ENCODE measurements at places on chromosomes 6 and 20.

DNA sequence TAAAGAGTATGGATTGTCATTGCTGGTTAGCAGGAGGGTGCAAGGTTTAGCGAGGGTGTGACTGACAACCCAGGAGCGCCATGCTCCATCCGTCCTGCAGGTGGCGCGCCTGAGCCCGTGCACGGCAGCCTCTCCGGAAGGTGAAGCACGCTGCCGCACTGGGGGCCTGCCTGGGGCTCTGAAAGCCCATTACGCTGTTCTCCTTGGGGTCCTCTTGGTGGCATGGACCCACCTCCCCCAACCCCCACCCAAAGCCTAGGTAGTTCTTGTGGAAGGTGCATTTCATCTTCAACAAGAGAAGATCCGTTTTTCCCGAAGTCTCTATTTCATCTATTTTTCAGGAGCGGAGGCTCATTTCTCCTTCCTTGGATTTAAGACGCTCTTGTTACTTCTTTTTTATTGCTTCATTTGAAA lies 197.4 kb upstream of the KCNG1 start:
- DNase-seq = peak; percentile 65

GRCh38 chr20:59696476-59696875 lies 92.1 kb downstream of the PHACTR3 start:
- no peak for DNase-seq

- DNase-seq = peak; percentile 33
These were observed at the start of gene NRSN2 for GRCh38 chr20:346640-347316. TSS of gene NRSN2 (plus strand) at chr20:347111. CDS start at chr20:349644, 2,533 bp downstream.

GRCh38 chr6:148407372-148407771 lies 64.7 kb downstream of the SASH1 start:
- no peak for DNase-seq

DNA sequence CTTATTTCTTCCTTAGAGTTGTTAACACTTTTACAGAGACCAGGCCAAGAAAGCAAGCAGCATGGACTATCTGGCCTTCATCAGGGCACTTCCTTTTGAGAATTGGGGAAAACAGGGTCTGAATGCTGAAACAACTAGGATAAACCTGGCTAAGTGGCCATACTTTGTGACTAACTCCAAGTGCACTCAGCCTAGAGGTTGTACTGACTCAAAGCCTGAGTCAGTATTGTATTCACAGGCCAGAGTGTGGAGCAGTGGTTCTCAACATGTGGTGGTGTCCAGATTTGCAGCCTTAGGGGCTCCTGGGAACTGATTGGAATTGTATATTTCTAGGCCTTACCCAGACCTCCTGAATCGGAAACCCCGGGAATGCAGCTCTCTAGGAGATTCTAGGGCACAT lies 20.1 kb downstream of the SEC23B start:
- DNase-seq = no peak

GRCh38 chr20:1802385-1803060 lies 92.7 kb upstream of the SIRPA start:
- DNase-seq = peak; percentile 40

DNA sequence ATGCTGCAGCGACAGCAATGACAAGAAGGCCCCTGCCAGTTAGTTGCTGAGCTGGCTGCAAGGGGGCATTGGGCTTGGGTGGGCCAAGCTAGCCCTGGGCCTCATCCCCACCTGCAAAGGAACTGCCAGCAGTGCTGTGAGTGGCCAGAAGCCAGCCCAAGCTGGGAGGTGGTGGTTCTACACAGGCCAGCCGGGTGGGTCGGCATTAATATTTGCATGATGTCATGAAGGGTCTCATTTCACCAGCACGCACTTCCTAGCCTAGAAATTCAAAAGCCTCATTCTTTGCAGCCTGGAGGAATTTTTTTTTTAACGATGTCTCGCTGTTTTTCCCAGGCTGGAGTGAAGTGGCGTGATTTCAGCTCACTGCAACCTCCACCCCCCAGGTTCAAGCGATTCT lies 62.0 kb downstream of the IYD start:
- DNase-seq = no peak

DNA sequence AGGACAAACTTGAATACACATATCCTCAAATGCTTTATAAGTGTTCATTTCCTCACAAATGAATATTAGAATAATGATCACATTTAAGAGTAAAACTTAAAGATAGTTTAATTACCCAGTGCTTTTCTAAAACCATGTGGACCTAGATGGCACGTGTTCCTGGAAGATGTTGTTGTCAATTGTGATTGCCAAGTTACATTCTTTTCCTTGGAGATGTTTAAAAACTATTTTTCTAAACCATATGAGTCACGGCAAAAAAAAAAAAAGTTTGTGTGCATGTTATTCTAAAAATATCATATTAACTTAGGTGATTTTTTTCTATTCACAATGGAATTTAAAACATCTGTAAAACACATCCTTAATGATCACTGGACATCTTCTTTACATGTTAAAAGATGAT lies 51.1 kb downstream of the RCAN2 start:
- no peak for DNase-seq

DNA sequence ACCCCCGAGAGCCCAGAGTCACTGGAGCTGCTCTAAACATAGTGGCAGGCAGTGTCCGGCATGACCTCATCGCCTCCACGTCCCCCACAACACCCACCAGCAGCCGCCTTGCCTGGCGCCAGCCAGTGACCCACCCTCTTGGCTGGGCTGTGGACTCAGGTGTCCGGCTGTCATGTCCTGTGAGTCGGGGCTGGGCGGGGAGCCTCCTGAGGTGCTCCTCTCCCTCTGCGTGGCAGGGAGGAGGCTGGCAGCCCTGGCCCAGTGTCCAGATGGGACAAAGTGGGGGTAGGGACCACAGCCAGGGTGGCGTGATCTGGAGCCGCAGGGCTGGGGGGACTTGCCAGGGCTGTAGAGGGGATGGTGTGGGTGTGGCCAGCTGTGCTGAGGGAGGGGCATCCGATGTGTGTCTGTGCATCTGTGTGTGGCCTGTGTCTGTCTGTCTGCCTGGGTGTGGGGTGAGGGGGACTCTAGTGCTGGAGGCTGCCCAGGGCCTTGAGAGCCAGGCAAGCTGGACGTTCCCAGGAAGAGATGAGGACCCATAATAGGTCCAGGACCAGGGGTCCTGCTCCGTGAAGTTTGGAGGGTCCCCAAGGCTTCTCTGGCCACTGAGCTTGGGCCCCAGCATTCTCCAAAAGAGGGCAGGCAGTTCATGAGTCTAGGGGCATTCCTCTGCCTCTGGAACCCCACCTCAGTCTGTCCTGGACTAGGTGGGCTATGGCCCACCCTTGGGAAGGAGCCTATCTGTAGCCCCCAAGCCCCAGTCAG lies 2.3 kb upstream of the SOX18 start:
- DNase-seq = no peak

DNA sequence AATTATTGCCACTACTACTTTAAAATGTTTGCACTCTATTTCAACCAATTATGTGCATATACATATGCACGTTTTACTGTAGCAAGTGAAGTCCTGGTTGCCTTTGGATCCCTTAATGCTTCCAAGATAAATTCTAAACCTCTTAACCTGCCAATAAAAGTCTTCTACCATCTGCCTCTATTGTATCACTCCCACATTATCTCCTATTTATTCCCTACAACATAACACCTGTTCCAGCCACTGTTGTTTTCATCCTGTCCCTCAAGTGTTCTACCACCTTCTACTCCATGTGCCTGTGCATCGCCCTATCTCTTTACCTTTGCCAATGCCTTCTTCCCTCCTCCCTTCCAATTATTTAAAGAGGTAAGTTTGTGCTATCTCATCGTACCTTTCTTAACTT lies 499.0 kb upstream of the RNF217 start:
- DNase-seq = no peak

DNA sequence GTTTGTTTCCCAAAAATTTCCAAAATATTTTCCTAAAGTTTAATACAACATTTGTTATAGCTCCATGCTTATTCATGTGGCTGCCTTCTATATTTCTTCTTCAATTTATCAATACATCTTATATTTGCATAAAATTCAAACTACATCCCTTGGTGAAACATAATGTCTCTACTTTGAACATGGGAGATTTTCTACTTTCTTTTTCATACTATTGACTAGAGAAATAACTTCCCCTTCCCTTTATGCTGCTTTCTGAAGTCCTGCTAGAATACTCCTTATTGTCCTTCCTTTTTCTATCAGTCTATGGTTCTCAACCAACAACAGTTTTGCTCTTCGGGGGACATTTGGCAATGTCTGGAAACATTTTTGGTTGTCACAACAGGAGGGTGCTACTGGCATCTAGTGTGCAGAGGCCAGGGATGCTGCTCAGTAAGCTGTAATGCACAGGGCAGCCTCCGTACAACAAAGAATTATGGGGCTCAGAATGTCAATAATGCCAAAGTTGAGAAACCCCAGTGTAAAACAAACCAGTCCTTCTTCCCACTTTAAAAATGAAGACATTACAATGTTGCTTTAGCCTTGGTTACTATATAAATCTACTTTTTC lies 29.9 kb downstream of the MKKS start:
- no peak for DNase-seq

GRCh38 chr6:113594726-113595125 lies 262.4 kb upstream of the MARCKS start:
- no peak for DNase-seq

DNA sequence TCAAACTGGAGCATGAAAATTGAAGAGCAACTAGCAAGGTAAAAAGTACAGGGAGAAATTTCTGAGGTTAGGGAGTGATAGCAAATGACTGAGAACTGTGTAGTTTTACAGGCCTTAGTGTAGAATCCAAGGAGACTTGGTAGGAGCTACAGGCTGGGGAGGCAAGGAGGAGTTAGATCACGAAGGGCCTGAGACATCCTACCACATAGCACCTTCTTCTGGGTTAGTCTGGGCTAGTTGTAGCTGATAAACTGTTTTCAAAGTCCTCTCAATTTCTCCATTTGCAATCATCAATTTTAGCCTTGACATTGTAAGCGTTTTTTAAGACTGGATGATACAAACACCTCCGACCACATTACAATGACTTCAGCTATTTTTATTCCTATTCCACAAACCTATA lies 209.7 kb downstream of the TMEM200A start:
- DNase-seq = no peak

- no peak for DNase-seq
These were observed 96.8 kb downstream of the PSMG4 start for GRCh38 chr6:3355358-3356055.

- peak; percentile 73 for DNase-seq
These were observed 1.2 kb downstream of the MTCH1 start for GRCh38 chr6:36984581-36985416.

GRCh38 chr20:22491194-22491505 lies 93.2 kb downstream of the FOXA2 start:
- DNase-seq = no peak

DNA sequence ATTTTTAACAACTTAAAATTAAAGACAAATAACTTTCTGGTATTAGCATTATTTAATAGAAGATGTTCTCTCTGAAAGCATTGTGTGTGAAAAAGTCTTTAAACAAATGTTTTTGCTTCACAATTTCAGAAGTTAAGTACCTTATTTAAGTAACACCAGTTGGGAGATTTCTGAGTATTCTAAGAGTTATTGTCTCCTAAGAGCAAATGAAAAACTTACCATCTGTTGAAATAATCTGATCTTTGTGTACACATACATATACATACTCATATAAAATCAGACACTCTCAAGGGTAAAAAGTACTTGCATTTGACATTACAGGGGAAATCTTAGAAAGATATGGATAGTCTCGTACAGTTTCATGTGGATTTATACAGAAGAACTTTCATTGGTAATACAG lies 2.4 kb downstream of the BTBD3 start:
- no peak for DNase-seq

DNA sequence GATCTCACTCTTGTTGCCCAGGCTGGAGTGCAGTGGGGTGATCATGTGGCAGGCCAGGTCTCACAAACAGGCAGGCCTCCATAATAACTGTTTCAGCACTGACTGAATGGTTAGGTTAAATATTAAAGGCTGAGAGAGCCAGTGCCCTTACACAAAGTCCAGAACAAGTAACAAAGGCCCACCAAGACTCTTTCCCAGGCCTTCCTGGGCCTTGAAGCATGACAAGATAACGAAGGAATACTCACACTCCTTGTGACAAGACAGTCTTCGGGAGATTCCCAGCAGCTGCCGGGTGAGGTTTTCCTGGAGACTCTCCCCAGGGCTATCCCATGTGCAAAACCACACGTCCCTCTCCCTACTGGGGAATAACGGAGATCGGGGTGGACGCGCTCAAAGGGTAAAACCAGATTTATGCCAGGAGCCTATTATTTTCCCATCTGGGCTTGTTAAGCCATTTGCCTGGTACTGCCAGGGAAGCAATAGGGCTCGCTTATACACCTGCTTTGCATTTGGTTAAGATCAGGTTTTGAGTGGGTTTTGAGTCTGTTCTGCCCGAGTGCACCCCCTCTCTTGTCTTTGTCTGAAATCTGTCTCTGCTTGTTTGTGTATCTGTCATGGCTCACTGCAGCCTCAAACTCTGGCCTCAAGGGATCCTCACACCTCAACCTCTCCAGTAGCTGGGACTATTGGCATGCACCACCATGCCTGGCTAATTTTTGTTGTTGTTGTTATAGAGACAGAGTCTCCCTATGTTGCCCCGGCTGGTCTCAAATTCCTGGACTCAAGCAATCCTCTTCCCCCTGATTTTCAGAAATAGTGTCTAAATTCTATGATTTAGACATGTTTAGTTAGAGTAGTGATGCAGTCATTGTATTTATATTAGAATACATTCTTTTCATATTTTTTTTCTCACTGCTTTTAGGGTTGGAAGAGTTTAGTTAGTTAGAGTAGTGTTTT lies 1.4 kb upstream of the ENPP3 start:
- DNase-seq = no peak

GRCh38 chr6:30555816-30556065 lies 548 bp downstream of the GNL1 start:
- no peak for DNase-seq

DNA sequence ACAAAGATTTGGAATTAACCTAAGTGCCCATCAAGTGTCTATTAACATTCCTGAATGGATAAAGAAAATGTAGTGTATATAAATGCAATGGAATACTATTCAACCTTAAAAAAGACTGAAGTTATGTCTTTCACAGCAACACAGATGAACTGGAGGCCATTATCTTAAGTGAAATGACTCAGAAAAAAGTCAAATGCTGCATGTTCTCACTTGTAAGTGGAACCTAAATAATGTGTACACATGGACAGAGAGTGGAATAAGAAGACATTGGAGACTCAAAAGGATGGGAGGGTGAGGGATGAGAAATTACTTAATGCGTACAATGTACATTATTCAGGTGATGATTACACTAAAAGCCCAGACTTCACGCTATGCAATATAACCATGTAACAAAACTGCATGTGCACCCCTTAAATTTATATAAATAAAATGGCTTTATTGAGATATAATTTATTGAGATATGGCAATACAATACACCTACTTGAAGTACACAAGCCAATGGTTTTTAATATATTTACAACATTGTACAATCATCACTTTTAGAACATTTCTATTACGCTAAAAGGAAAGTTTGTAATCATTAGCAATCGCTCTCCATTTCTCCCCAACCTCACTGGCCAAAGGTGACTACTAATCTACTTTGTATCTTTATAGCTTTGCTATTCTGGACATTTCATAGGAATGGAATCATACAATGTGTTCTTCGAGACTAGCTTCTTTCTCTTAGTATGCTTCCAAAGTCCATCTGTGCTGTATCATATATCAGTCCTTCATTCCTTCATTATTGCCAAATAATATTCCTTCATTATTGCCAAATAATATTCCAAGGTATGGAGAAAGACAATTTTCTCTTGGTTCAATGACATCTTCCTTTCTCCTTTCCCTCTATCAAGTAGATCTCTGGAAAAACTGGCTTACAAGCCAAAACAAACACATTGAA lies 5.8 kb downstream of the STX7 start:
- no peak for DNase-seq

All from activated CD4-positive, alpha-beta T cell treated with anti-CD3 and anti-CD28 coated beads, Interleukin-10, Interleukin-2, amounts not matched to agents 100 ng/mL and 50 ng/mL, durations not matched to agents 16 hours and 8 hours (primary cell).